GM04503 (cell line): ENCODE measurements at places on chromosomes 4 and X.

- DNase-seq, result no peak
Observed at GRCh38 chr4:100162027-100162685, 28.1 kb downstream of the DDIT4L start.

DNA sequence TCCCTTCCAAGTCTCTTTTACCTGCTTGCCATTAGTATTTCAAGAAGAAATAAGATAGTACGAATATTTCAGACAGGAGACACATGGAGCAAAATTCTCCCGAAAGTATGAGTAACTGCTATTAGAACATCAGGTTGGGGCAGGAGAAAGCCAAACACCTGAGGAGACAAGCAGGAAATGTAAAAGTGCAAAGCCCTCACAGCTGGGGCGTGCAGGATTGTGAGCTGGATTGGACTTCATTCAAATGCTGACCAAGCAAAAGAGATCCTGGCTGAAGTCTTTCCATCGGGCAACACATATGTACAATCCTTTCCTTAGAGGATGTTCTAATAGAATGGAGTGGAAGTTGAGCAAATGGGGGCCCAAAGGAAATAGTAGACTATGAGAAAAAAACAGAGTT lies 76.8 kb downstream of the DTHD1 start:
- no peak for DNase-seq

GRCh38 chrX:111216293-111216801 lies 53.9 kb downstream of the CAPN6 start:
- DNase-seq, result no peak

- no peak for DNase-seq
Observed at GRCh38 chrX:38803588-38804431, 2.6 kb downstream of the MID1IP1 start.

DNA sequence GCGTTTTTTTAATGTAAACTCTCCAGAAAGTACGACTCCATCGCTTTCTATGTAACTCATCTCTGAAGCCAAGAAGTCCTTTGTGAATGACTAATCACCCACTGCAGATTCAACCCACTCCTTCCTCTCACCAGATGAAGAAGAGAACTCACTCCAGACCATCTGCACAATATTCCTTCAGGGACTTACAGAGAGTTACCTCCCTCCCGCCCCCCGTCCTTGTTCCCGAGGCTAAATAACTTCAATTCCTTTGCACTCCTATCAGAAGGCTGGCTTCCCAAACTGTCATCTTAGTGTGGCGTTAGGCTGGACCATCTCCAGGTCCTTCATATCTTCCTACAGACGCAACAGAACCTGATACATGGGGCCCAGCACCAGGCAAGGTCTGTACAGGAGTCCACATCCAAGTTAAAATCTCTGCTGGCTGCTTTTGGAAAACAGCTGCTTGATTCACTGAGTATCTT lies 82.4 kb downstream of the AFAP1 start:
- peak; percentile 85 for DNase-seq

DNA sequence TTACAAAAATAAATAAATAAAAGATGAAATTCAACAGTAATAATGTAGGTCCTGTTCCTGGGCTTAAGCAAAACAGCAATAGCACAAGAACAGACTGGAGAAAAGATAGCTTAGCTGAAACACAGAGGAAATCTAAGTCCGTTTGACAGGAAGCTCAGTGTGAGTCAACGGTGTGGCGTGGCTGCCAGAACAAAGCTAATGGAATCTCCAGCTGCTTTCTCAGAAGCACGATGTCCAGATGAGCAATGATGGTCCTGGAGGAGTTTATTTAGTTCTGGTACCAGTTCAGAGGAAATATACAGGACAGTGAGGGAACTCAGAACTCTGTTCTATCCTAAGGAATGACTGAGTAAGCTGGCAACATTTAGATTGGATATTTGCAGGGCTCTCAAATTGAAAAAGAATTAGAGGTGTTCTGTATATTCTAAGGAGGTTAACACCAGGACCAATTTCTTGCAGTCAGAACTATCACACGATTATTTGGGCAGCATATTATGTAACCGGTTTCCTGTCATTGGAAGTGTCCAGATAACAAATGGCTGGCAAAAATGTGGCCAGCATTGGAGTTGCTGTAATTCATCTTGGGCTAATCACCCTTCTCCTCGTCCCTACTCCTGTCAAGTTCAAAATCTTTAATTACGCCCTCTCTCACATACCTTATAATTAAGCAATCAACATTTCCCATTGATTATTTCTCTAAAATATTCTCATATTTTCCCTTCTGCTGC lies 12.7 kb downstream of the GAB3 start:
- no peak for DNase-seq

- no peak for DNase-seq
Observed at GRCh38 chr4:189090174-189090814, 850.4 kb upstream of the FRG1 start.

DNA sequence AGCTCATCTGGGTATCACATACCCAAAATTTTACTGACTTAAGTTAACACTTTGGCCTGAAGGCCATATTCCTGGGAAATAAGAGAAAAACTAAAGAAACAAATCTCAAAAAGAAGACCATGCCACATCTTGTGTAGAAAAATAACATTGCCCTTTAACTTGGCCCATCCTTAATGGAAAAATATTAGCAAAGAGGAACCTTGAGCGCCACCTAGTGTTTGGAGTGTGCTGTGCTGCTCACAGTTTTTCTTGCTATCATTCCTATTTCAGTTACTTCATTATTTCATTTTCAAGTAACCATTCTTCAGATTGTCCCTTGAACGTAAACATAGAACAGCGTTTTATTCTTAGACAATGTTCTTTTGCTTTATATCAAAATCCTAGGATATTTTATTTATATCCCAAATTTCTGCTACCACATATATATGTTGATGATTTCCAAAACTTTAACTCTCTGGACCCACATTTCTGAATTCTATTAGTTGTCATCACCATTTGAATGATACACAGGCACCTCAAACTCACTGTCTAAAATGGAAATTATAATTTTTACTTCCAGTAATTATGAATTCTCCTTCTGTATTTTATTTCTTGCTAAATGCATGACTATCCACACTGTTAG lies 999.0 kb upstream of the ADGRL3 start:
- DNase-seq, result no peak

DNA sequence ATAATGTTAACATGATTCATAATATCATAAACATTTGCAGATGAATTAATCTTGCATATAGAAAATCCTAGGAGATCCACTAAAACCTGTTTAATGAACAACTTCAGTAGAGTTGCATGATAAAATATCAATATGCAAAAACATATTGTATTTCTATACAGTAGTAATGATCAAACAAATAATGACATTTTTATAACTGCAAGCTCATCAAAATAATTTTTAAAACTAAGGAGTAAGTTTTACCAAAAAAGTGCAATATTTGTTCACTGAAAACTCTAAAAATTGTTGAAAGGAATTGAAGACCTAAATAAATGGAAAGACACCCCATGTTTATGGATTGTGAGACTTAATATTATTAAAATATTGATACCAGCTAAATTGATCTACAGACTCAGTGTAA lies 15.9 kb upstream of the GPRASP2 start:
- no peak for DNase-seq

DNA sequence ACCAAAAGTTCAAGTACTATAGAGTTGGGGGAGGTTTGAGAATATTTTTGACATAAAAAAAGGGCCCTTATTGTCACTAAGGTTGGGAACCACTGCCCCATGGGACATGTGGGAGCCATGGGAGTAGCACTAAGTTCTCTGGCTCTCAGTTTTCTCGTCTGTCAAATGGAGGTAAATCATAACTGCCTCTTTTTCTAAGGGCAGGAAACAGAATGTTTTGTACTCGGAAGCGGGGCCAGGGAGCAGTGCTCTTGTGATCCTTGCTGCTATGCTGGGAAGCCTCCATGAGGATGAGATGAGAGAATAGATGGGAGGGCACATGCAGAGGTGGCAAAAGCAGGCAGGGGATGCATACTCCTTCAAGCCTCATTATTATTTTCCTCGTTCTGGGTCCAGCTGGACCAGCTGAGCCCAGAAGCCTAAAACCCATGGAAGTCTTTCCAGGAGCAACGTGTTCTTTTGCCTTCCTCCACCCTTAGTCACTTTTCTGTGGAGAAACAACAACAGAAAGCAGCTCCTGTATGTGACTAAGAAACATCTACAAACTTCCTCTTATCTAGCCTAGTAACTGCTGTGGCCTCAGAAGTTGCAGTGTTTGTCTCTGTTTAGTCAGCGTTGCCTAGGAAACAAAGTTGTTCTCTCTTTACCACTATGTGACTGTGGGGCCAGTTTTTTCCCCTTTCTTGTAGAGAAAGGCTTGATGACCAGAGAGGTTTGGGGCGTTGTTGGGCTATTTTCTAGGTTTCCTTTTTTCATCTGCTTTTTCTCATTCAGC lies 64.8 kb downstream of the TSC22D3 start:
- peak; percentile 92 for DNase-seq

DNA sequence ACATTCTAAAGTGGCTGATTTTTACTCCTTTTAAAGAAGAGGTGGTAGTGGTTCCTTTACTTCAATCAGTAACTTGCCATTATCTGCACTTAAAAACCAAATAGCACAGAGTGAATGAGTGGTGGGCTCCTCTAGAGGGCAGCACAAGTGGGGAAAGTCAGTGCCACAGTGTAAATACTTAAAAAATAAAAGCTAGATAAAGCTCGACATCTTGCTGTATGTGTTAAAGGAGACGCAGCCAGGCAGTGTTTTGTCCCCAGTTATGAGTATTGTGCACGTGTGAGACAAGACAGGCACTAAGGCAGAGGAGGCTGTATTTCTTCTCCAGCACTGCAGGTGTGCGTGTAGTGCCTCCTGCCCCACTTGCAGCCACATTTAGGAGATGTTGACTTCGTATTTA lies 24.6 kb downstream of the NAP1L5 start:
- DNase-seq, result no peak

GRCh38 chrX:154436983-154437752 lies at the start of gene GDI1:
TSS of gene GDI1 (plus strand) at chrX:154437154. CDS start at chrX:154437255, 101 bp downstream.
- no peak for DNase-seq

- DNase-seq, result no peak
Observed at GRCh38 chr4:157004279-157005161, 32.9 kb upstream of the PDGFC start.

- no peak for DNase-seq
Observed at GRCh38 chrX:49276671-49277534, 7.3 kb downstream of the PPP1R3F start.

DNA sequence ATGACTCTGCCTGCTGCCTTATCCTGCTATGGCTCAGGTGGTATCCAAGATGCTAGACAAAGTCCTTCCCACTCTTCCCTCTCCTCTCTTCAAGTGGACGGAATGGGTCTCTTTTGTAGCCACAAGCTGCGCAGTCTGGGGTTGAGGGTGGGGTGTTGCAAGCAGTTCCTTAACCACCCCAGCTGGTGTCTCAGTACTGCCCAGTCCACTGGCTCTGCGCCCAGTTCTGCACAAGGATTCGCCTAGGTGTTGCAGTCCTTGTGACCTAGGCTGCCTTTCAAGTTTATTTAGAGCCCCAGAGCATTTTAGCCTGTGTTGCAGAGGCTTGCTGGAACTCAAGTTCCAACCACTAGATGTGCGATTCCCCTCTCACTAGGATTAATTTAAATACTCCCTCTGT lies 120.7 kb downstream of the NEXMIF start:
- DNase-seq, result no peak

DNA sequence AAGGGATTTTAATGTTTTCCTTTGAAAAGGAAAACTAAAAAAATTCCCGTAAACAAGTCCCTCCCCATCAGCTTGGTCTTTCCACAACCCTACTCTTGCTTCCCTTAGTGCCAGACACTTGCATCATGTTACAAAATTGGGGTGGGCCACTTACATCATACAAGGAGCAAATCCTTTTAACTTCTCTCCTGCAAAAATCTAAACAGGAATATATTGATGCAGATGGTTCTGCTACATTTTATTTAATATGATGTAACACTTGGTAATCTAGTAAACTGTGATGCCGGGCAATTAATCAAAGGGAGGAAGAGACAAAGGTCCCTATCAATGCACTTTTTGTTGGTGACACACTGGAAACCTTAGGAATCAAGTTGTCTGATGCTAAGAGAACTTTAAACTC lies 125.3 kb downstream of the UBE2K start:
- DNase-seq, result no peak

DNA sequence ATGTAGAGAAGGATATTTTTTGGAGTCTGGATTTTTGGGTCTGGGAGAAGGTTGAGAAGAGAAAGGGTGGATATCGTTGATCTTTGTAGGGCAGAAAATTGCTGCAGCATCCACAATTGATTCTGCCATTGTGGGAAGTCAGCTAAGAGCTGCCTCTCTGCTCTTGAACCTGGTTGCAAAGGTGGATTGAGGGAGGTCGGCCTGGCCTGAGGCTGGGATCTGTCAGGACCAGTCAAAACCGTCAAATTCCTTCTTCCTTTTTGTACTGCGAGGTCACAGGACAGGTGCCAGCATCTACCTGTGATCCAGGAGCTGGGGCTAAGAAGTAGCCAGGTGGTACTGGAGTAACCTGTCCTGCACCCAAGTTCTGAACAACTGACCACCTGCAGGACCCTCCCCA lies 93.7 kb downstream of the SHOX start:
- no peak for DNase-seq
